ENCODE measurements at places on chromosomes 11 and 22.

- DNase-seq, result no peak
These were observed 18.4 kb downstream of the KCNJ5 start for GRCh38 chr11:128909438-128910125.

DNA sequence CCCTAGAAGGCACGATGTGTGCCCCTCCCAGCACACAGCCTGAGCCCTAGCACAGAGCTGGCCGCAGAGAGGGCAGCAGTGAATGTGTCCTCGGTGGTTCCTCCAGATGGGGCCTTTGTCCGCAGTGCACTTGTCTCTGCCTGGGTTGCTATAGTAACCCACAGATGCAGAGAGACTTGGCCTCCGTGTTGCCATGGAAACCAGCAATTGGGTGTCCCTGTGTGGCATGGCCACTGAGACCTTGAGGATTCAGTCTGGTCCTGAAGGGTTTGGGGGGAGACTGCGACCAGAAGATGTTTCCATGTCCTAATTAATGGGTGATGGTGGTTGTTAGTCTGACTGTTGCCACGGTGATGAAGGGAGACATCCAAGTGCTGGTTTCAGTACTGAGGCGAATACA, 42.6 kb upstream of the TUB start:
- no peak for DNase-seq

- DNase-seq, result no peak
These were observed 7.1 kb upstream of the VSTM5 start for GRCh38 chr11:93857413-93858120.

DNA sequence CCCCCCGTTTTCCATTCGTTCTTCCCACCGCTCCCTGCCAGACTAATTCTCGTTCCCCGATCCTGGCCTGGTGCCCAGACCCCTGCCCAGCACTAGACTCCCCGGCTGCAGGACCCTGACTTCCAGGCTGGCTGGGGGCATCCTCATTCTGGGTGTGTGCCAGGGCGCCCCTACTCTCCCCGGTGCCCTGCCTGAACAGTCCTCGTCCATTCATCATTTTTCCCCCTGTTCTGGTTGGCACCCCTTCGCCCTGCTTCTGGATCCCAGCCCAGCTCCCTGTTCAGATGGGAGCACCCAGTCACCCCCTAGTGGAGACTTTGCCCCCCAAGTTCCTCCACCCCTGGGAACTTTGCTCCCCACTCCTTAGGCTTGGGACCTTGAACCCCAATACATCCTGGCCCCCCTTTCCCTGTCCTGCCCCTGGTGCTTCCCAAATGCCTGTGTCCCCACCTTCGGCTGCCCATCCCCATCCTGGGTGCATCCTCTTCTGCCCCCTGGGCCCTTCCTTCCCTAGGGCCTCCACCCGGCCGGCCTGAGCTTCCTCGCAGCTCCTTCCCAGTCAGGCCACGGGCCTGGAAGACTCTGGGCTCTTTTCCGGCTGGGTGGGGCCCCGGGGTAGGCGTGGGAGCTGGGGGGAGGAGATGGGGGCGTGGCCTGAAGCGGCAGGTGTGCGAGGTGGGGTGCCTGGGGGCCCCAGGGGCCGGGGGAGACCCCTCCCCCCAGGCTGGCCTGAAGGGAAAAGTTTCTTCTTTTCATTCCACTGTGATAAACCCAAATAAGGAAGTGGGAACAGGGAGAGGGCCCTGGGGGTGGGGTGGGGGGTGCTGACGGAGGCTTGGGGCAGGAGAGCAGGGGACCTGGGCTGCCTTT, 908 bp downstream of the PLCB3 start:
- DNase-seq, result no peak

DNA sequence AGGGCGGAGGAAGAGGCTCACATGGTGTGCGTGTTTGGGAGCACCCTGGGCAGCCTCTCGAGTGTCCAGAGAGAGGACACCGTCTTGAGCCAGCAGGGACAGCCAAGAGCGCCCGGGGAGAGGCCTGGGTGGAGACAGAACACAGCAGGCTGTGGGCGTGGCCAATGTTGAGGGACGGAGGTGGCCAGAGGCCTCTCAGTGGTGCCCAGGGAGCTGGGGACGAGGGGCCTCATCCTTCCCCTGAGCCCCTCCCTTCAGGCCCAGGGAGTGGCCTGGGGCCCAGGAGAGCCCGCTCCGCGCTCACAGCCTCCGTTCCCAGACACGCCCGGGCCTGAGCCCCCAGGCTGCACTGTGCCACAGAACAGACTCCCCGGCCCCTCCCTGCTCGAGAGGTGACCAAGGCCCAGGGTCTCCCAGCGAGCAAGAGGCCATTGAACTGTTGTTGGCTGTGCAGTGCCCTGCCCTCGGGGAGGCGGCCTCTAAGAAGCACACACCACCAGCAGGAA, 48.4 kb downstream of the CDKN1C start:
- DNase-seq, result no peak

DNA sequence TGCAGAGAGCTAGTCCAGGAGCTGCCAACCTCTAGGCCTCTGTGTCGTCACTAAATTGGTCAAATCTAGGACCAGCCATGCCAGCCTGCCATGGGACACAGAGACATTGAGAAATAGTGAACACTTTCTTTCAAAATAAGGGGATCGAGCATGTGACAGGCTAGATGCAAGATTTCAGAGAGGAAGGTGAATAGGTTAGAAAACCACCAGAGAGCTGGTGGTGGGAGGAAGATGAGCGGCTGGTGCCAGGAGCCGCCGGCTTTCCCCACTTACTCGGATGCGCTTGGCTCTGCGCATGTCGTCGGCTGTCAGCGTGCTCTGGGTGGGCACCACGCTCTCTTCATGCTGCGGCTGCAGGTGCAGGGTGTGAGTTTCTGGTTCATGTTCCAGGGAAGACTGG, 35.4 kb upstream of the NFRKB start:
- DNase-seq, result no peak

- no peak for DNase-seq
These were observed 105.0 kb downstream of the DBX1 start for GRCh38 chr11:20055312-20055711.

DNA sequence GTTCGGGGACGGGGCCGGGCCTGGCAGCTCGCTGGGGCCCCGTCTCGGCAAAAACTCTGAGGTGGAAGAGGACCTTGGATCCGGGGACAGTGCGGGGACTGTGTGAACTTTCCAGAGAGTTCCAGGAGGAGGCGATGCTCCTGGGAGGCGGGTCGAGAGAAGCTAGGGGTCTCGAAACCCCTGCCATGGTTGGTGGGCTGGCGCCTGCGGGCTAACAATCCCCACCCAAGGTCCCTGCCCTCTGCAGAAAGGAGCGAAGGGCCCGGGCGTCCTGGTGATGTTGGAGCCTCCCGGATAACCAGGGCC, 4.7 kb upstream of the GRK2 start:
- no peak for DNase-seq

- no peak for DNase-seq
These were observed 22.0 kb downstream of the POU2F3 start for GRCh38 chr11:120261931-120262330.

GRCh38 chr11:120912504-120912903, 111.4 kb upstream of the TBCEL start:
- DNase-seq, result no peak

DNA sequence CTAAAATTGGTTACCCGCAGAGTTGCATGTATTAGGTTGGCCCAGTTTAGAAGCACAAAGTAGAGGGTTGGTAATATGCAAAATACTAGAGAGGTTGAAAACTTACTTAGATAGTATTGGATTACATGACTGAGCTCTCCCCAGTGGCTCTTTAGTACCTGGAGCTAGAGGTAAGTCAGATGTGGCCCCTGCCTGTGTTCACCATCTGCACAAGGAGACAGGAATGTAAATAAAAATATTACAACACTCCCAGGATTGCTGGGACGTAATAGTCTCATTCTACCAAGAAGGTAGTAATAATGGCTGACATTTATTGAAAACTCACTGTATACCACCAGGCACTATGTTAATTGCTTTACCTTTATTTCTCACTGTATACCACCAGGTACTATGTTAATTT, 129.6 kb downstream of the SLC17A6 start:
- no peak for DNase-seq

DNA sequence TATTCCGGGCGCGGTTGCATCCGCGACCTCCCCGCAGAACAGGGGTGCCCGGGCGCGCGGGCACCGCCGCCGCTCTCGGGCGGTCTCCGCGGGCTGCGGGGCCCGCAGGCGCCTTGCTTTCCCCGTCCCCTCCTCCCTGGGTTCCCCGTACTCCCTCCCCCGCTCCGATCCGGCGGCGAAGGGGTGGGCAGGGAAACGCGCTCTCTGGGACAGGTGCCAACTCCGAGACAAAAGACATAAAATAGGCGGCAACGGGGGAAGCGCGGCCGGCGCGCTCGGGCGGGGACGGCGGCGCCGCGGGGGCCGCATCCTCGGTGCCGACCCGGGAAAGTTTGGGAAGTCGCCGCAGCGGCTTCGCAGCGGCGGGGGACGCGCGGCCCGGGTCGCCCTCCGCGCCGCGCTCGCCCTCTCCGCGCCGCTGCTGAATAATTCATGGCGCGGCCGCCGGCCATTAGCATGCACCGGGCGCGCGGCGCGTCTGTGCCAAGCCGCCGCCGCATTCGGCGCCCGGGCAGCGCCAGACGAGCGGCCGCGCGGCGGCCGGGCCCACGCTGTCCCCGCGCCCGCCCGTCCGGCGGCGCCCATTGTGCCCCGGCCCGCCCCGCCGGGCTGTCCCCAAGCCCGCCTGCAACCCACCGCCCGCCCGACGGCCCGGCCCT, 78.7 kb upstream of the PPARA start:
- no peak for DNase-seq

GRCh38 chr11:6388748-6389147, 1.5 kb upstream of the SMPD1 start:
- DNase-seq, result no peak

DNA sequence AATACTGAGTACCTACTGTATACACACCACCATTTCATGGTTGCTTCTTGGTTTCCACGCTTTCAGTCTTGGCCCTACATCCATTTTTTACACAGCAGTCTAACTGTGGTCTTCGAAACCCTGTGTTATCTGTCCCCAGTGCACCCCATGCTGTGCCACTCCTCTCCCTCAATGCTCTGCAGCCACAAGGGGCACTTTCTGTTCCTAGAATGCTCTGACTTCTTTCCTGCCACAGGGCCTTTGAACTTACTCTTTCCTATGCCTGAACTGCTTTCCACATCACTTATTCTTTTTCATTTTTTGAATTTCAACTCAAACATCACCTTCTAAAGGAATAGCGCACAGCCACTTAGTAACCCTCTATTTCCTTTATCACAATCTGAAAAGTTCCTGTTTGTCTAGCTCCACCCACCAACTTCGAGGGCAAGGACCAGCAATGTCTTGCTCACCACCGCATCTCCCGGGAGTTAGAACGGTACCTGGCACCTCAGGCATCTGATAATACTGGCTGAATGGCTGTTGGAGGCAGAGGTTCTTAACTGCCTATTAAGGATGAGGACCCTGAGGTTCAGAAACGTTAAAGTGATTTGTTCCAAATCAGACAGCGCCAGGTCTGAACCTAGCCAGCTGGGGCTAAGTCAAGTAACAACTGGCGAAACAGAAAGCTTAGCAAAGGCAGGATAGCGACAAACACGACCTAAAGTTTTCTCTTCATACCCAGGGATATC, 568 bp downstream of the ALG8 start:
- DNase-seq, result no peak

- no peak for DNase-seq
These were observed 8.5 kb downstream of the DENND6B start for GRCh38 chr22:50318356-50318697.

DNA sequence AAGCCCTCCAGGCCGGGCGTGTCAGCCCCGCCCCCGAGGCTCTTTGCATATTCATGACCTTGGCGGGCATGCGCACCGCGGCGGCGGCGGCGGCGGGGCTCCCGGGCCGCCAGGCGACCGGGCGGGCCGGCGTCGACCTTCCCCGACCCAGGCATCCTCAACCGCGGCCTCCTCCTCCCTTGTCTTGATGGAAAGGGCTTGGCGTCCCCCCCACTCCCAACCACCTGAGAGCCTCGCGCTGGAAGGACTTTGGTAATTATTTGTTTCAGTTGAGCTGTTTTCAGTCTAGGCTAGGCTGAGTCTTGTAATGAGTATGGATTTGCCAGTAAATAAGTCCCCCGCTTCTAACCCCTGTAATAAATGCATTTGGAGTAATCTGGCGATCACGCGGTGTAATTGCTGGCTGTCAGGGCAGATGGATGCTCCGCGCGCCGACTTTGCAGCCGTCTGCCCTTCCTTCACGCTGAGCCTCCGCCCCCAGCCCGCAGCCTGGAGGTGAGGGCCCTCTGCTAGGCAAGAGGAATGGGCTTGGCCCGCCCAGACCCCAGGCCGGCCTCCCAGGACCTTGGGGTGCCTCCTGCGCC, 25.2 kb downstream of the FLRT1 start:
- peak; percentile 29 for DNase-seq

DNA sequence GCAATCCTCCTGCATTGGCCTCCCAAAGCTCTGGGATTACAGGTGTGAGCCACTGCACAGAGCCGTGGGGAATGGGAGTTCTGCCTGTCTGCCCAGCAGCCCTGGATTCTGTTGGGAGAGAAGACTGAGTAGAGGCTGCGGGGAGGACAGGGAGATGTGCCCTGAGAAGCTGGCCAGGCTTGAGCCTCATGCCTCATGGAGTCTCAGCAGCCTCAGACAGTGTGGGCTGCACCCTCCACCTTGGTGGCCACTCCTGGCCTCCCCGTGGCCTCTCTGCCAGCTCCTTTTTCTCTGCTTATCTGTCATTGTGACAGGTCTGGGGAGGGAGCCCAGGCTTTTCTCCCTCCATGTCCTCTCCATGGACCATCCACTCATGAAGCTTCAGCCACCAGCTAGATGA, 43.2 kb downstream of the DKK3 start:
- no peak for DNase-seq

DNA sequence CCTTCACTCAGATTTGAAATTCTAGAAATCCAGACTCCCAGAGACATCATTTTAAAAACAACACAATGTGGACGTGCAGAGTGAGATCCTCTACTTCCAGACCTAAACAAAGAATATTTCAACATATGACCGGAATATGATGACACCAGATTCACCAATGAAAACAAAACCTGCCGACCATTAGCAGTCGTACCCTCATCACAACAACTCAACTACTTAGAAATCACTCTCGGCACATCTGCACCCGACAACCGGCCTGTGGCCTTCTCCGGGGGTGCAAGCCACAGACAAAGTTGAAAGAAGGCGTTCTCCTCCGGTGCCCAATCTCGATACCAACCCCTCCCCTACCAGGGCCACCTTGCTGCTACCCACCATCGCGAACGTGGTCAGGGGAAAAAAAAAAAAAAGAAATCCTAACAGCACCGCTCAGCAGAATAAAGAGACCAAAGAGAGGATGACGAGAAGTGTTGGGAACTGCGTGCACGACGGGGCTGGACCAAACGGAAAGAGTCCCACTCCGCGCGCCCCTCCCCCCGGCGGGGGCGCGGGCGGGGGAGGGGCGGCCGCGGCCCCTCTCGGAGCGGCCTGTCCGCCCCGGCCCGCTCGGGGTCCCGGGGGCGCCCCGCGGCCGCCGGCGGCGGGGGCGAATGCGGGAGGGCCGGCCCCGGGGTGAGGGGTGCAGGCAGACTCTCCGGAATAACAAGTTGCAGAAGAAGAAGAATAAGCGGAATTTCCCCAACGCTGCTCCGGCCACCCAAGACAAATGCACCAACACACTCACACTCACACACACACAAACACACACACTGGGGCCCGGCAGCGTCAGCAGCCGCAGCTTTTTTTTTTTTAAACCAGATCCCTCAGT, 1.7 kb downstream of the PHF21A start:
- no peak for DNase-seq

- DNase-seq, result no peak
These were observed 29.9 kb downstream of the CTNND1 start for GRCh38 chr11:57791321-57792059.
